ENCODE measurements at places on chromosomes 4 and X.

DNA sequence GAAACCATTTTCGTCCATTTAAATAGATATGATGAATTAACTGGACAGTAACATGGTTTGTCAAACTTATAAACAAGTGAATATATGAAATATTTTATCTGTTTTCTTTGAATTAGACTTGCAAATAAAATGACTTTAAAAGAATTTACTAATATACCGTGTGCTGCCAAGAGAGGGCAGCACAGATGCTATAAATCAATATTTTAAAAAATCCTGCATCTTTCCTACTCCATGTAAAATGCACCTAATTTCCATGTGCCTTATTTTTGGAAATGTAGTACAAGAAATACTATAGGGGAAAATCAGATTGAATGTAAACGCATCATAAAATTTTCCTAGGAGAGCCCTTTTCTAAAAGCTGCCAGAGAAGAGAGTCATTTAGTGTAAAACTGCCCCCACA is 62.2 kb downstream of the PRKX start:
- no peak for DNase-seq

- DNase-seq = no peak
Observed at GRCh38 chr4:97496298-97496873, 646.9 kb downstream of the STPG2 start.

DNA sequence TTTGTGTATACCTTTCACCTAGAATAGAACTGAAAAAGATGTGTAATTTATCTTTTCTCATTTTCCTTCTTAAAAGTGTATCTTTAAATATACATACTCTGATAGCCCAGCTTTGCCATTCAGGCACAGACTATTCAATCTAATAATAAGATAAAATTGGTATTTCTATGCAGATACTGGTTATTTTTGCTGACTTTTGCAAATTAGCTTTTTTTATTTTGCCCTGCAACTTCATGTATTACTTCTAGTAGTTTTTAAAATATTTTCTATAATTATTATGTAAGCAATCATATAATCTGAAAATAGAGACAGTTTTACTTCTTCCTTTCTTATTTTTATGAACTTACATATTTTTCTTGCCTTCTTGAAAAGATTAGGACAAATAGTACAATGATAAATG is 45.4 kb upstream of the FREM3 start:
- DNase-seq = no peak

DNA sequence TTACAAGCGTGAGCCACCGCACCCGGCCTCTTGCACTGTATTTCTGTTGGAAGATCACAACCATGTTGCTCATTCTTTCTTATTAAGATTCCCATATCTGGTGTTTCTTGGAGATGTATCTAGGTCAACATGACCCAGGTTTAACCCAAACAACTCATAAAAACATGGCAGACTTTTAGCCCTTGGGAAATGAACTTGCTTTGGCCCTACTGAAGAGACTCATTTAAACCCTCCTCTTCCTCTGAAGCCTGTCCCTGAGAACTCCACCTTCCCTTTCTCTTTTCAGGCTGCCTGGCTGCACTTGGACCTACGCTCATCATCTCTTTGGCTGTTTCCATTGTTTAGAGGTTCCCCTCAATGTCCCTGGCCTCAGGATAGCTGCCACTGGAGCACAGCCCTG is 22.8 kb upstream of the OPN1LW start:
- DNase-seq = no peak

DNA sequence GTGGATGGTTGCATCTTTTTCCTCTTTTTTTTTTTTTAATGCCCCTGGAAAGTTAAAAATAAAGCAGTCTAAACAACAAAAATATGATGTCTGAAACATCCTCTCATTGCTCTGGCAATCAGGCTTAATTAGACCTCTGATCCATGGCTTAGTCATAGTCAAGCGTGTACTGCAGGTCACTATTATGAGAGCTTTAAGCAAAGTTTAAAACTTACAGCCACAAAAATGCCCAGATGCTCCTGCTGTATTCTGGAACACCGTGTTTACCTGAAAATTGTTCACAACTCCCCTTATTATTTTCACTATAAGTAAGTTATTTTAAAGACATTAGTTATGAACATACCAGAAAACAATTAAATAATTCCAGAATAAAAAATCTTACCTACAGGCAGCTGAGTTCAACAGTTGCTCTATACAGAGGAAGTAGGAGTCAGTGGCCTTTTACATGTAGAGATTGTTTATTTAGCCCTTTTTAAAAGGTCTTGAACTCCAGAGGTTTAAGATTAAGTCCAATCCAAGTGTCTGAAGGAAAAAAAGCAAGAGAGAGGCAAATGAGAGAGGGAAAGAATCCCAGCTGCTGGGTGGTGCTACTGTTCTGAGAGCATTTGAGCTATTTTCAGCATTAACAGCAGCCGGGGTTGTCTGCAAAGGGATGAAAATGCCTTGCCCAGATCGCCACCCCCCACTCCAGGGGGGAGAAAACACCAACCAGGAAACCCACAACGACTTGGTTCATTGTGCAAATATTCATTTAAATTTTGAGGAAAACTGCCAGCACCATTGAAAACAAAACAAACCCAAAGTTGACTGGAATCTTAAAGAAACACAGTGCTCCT is 36.9 kb downstream of the SORBS2 start:
- DNase-seq = no peak

- no peak for DNase-seq
Observed at GRCh38 chr4:16224264-16225166, 1.8 kb downstream of the TAPT1 start.

- peak; percentile 25 for DNase-seq
Observed at GRCh38 chr4:4430492-4431195, 43.7 kb downstream of the NSG1 start.

DNA sequence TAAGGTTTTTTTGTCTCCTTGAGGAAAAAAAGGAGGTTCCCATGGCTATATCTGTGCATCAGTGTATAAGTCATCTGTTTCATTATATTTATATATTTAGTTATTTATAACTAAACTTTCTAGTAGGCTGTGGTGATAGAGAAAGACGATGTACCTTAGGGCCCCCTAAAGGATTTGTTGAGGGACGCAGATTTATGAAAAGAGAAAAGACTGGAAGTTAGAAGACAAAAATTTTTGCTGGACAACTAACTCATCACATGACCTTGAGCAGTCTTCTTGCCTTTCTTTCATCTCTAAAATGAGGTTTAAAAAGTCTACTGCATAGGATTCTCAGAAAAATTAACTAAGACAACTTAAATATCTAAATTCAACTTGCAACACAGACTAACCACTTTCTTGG is 6.1 kb downstream of the GASK1B start:
- no peak for DNase-seq

DNA sequence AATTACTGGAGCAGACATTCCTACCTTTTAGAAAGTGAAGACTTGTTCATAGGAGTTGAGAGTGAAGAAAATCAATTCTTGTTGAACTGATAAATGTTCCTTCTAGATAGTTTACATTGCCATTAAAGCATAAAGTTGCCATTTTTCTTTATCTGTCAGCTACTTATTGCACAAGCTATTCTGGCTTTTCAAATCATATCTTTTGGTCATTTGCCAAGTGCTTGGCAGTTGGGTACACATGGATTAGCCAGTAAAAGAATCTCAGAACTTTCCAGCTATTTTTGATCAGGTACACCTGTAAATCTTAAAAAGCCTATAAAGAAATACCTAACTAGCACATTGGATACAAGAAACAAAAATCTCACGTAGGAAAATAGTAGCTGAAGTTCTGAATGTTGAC is 56.4 kb upstream of the PNPLA4 start:
- no peak for DNase-seq

GRCh38 chr4:138656990-138657389 is 358.6 kb upstream of the NOCT start:
- no peak for DNase-seq

GRCh38 chrX:128862557-128862956 is 660.7 kb downstream of the SMARCA1 start:
- no peak for DNase-seq

GRCh38 chr4:112170451-112170993 is 25.3 kb downstream of the FAM241A start:
- no peak for DNase-seq
